Activated CD4-positive, alpha-beta T cell treated with anti-CD3 and anti-CD28 coated beads, Interleukin-2, amount 50 U/mL, for 1 hour (primary cell): ENCODE measurements at places on chromosomes 5 and 9.

DNA sequence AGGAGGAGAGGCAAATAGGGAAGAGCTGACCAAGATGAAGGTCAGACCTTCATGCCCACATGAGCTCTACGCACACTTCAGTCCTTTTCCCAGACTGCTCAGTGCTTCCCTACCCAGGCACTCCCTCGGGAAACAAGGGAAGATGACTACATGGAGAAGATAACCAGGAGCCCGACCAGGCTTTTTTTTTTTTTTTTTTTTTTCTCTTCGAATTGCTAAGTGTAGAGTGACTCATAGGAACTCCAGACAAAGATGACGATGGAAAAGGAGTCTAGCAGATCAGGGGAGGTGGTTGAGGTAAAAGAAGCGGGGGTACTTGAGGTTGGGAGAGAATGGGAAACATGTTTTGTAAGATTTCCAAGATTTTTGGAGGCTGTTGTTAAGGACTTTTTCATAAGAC, 526.1 kb downstream of the BNC2 start:
- no peak for DNase-seq

GRCh38 chr9:7223981-7224380, 466.2 kb downstream of the KDM4C start:
- no peak for DNase-seq

DNA sequence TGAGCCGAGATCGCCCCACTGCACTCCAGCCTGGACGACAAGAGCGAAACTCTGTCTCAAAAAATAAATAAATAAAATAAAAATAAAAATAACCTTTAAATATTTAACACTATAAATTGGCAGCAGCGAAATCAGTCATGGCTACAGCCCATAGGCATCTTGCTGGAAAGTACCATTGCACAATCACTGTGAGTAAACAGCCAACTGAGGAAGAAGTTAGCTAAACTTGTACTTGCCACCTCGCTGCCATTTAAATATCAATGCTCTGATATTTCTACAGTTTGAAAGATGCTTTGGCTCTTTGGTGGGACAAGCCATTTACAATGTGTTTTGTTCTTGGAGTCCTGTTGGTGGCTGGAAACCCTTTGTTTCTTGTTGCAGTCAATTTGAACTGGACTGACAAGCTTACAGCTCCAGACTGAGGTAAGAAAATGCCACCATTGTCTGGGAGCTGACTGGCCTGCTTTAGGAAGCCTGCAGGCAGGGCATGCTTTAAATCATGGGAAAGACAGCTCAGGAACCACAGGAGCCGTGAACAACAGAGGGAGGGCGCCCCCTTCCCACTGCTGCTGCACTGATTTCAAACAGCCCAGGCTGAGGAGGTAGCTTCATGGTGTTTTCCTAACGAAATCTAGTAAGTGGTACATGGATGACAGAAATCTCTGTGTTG, 322.8 kb upstream of the RFX3 start:
- DNase-seq = no peak

- no peak for DNase-seq
Observed at GRCh38 chr9:12934545-12935272, 159.9 kb downstream of the LURAP1L start.

DNA sequence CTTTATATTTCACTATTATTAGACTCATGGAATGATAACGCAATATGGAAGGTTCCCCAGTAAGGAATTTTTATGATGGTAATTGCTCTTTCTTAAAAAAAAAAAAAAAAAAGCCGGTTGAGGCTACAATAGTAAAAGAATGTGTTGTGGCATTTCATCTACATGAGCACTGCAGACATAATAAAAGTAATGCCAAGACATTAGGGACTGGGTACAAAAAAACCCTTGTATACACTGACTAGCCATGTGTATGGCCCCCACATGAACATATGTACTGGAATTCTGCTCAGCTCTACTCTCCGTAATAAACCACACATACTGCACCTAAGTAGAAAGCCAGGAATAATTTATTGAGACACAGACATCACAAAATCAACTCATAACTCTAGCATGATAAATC, 218.4 kb downstream of the ADAMTS6 start:
- DNase-seq = no peak

- no peak for DNase-seq
Observed at GRCh38 chr5:168897387-168898122, 318.4 kb upstream of the PANK3 start.

- DNase-seq = no peak
Observed at GRCh38 chr5:58629271-58630159, 46.6 kb downstream of the RAB3C start.

DNA sequence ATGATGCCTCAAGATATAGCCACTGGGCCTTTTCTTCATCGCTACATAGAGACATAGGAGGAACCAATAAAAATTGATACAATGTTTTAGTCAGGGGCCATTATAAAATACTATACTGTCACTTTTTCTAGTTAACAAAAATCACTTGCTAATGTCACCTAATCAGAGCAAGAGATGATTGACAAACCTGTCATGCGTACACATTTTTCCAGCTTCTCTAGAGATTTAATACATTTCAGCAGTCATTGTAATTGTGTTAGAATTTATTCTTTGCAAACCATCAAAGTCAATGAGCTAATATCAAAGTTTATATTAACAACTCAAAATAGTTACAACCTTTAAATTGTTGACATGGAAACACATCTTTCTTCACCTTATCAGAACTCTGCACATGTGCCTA, 513.6 kb upstream of the SEMA6A start:
- DNase-seq = no peak

- DNase-seq = no peak
Observed at GRCh38 chr5:121979691-121980090, 17.9 kb downstream of the SRFBP1 start.

- DNase-seq = no peak
Observed at GRCh38 chr9:97930972-97931371, 7.0 kb downstream of the HEMGN start.

- no peak for DNase-seq
Observed at GRCh38 chr9:127402401-127403090, 5.6 kb downstream of the SLC2A8 start.

DNA sequence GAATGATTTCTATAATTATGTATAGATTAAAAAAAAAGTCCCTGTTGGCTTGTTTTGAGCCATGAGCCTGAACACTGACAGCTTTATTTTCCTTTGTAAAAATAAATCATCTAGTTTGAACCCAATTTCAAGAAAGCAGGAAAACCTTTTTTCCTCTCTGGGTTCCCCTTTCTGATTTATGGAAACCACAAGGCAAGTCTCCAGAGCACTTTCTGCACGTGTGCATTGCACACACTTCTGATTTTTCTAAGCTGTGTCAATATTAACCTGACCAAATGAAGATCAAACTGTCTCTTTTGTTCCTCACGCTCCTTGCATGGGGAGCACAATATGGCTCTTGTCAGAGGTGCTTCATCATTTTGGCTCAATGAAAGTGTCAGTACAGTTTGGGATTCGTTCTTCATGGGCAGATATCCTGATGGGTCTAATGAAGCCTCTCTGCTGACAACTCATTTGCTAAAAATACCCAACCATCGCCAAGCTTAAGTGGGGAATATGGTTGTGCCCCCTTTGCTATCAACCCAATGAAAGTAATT, 39.2 kb upstream of the PCA3 start:
- no peak for DNase-seq

DNA sequence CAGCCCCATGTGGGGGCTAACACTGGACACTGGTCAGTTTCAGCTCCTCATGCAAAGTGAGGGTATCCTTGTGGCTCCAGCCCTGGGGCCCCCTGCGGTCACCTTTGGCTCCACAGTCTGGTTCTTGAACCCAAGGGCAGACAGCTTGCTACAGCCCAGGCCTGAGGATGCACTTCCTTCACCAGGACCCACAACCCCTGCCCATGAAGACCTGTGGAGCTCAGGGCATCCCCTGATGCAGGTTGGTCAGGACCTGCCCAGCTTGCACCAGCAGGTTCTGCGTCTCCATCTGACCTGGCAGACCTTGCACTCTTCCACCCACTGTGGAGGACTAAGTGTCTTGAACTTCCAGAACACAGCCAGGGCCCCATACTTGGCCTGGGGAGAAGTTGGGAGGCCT, 3.7 kb upstream of the MRNIP start:
- no peak for DNase-seq

DNA sequence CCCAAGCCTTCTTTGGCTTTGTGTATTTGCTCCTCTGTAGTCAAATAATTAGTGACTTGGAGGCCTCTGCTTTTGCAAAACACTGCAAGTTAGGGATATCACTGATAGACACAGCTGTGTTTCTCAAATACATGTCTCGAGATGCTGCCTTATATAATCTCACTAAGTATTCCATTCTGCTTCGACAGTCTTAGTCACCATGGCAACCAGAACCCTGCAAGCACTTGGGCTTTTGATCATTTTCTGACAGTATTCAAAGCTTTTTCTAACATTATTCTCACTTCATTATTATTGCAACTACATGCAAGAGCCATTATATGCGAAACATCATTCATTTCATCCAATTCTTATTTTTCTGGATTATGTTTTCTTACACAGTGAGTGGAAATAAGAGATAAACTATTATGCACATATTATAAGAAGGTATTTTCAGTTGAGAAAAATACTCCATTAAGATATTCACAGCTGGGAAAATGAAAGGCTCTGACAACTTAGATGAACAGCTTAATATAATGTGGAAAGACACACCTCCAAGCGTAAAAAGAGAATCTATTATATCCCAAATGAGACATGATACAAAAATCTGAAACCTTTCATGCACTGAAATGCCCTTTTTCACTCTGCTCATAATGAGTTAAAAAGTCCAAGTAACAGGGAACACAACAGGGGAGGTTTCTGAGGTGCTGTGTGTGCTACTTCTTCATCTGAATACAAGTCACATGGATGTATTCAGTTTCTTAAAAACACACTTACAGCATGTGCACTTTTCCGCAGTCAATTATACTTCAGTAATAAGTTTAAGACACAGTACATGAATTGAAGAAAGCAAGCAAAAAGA, 93.9 kb downstream of the SCAI start:
- no peak for DNase-seq
